ENCODE measurements at places on chromosomes 7 and 10. TPM values are rescaled to one million over a fixed set of nuclear protein-coding genes. Genes with fewer than 3 reads are reported as not detected.

The TIAL1 gene
- total RNA-seq = 69.6 TPM

The FANK1 gene
- total RNA-seq = 0.88 TPM

The ZNF777 gene
- 6.6 TPM for total RNA-seq

The SPDYE18 gene
- 0.50 TPM for total RNA-seq

GRCh38 chr7:138872576-138872975 is 74.6 kb upstream of the ATP6V0A4 start:
- DNase-seq = no peak

All from left cardiac atrium (tissue), 4 donors.